ENCODE measurements at places on chromosomes 1 and 21.

DNA sequence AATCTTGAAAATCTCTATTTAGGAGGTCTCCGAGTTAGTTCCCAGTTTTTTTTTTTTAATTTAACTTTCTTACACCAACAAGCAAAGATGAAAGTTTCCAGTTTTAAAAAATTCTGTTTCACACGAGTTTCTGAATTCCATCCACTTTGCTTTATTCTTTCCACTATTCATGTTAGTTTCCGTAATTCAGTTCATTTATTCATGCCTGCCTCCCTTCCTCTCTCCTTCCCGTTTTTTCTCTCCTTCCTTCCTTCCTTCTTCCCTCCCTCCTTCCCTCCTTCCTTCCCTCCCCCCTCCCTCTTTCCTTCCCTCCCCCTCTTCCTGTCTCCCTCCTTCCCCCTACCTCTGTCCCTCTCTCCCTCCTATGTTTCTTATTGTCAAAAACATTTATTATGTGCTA, 22.3 kb downstream of the ADGRL2 start:
- no peak for DNase-seq

DNA sequence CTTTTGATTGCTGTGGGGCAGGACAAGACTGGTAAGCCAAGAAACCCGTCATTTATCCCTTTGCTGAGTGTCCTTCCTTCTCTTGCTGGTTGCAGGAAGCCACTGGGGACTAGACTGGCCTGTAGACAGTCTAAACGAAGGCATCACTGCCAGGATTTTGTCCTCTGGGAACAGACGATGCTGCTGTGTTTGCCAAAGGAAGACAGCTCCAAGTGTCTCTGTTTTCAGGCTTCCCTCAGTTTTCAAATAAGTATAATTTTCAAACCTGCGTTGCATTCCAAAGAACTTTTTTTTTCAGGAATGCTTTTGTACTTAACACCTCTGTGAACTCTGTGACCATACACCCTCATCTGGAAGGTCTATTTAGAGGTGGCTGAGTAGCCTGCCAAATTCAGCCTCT, 269.4 kb downstream of the HLX start:
- no peak for DNase-seq

DNA sequence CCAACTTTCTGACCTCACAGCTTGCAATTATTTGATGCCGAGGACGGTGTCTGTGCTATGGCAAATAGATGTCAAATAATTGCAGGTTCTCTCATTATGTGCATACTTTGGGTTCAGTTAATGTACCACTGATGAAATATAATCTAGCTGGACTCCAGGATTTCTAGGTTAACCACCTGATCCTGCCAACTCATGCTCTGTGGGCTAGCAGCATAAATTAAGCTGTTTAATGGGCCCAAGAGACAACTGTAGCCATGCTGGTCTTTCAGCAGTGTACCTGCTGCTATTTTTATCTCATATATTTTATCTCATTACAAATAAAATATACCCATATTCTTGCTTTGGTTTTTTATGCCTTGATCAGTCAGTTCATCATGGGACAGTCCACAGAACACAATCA, 43.3 kb upstream of the HP1BP3 start:
- DNase-seq = no peak

GRCh38 chr1:105779727-105780126, 1276.7 kb upstream of the PRMT6 start:
- DNase-seq = no peak

DNA sequence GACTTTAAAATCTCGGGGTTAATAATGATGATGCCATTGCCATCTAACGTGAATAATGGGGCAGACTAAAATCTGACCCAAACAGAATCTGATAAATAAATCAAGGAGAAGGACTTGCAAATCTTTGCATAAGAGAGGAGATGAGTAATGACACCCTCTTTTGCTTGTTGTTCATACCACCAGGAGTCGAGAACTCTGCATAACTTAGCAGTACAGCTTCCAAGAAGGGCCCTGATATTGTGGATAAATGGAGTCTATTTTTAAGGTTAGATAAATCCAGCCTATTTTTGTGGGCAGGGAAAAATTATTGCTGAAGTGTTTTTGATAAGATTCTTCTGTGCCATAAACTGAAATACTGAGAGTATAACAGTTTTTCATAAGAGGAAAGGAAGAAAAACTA, 17.3 kb downstream of the RYR2 start:
- DNase-seq = no peak

All from activated CD4-positive, alpha-beta T cell treated with anti-CD3 and anti-CD28 coated beads, Interleukin-2, amount 50 U/mL, for 48 hours (primary cell).